Activated T-cell treated with anti-CD3 and anti-CD28 coated beads, Interleukin-2, amount 50 U/mL, for 4 hours (primary cell): ENCODE measurements at places on chromosomes 1 and 21.
A peak's percentile ranks its signal among the peaks of the same experiment; 100 is the strongest.

- DNase-seq = no peak
Measured at GRCh38 chr1:183630748-183631147, 4.8 kb downstream of the ARPC5 start.

DNA sequence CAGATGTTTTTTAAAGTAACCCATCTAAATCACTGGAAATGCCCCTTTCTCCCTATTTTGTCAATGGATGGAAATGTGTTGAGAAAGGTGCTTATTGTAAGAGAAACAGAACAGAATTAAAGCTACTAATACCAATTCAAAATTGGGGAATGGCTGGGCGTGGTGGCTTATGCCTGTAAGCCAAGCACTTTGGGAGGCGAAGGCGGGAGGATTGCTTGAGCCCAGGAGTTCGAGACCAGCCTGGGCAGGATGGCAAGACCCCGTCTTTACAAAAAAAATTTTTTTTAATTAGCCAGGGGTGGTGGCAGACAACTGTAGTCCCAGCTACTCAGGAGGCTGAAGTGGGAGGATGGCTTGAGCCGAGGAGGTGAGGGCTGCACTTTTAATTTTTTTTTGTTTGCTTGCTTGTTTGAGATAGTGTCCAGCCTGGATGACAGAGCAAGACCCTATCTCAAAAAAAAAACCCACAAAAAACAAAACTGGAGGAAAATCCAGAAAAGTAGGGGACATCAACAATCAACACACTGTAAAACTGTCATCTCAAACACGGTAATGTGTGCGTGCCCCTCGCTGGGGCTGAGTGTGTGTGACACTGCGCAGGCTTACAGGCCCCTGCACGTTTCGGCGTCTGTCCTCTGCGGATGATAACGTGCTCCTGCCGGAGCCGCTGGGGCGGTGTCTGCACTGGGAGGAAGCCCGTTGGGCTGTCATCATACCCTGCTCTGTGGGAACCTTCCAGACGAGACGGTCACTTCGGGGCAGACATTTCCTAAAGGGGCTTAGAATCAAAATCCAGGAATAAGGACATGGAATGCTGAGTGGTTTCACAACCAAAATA lies 11.6 kb upstream of the POFUT2 start:
- DNase-seq = no peak

DNA sequence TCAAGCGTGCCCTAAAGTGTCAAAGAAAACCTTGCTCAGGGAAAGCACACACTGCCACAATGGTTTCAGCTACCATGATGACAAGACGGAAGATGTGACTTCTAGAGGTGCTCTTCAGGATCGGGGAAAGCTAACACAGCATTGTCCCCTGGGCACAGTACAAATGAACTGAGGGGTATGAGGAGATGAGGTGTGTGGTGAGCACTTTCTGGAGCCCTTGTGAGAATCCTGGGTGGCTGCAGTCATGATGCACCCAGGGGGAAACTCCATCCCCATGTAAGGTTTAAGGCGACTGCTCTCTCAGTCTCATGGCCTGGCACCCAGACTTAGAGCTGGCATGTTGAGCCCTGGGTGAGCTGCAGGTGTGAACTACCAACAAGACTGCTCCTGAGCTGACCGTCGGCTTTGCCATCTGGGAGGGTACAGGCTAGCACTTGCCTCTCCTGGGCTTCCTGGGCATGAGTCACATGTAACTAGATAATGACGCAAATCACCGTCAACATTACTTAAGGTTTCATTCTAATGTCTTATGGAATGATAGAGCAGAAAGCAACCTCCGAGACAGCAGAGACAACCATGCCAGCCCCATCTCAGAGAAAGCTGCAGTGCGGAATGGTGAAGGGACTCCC lies 144.6 kb downstream of the CLIC6 start:
- DNase-seq = no peak

DNA sequence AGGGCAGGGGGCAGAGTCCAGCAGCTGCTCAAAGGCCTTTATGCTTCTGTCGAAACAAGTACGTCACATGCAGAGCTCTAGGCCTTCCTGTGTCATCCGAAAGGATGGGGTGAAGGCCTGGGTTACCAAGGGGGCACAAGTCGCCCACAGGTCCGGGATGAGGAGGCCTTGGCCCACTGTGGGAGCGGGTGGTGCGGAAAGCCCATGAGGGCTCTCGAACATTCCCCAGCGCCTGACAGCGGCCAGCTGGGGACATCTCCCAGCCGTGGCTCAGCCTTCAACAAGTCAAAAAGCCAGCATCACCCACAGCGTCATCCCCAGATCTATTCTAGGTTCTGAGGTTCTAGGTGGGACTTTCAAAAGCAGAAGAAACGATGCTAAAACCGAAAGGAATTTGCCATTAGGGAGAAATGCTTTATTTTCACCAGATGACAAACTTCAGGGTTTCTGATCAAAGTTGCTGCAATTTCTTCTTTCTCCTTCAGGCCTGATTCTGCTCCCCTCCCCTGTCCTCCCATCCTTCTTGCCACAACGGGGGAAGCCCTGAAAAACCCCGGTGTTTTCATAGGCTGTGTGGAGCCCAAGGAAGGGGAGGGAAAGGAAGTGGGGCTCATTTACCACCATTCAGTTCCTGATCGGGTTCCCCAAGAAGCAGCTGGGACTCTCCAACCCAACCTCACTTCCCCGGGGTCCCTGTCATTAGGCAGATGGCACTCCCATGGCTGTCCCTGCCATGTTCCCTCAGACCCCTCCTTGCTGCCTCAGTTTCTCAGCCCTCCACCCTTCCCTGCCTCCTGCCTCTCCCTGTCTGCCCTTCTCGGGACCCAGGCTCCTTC lies 17.6 kb downstream of the GPR137B start:
- no peak for DNase-seq

DNA sequence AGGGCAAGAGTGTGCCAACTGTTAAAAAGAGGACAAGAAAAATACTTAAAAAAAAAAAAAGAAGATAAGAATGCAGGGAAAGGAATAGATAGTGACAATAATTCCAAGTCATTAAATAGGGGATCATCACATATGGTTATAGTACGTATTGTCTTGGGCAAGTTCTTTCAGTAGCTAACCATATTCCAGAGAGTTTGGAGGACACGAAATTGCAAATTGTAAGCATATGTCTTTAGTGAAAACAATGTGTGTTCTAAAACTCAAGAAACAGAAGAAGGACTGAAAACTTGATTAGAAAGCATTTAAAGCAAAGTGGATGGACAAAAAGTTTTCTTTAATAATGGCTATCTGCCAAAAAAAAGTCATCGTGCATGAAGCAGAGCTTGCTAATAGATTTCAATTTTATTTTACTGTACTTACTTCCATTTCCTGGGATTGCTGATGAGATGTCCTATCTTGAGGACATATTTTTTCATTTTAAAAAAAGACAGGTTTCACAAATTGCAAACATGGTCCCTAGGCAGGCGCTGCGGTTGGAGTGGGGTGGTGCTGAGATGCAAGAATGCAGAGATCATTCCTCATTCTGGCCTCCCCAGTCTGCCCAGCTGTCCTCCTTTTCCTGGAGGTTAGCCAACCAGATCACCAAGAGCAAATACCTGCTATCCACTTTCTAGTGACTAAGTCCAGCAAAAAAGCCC lies 11.9 kb downstream of the TSPAN2 start:
- DNase-seq = no peak

- DNase-seq = peak; percentile 62
Measured at GRCh38 chr1:150621497-150622302, 7.7 kb downstream of the ENSA start.

DNA sequence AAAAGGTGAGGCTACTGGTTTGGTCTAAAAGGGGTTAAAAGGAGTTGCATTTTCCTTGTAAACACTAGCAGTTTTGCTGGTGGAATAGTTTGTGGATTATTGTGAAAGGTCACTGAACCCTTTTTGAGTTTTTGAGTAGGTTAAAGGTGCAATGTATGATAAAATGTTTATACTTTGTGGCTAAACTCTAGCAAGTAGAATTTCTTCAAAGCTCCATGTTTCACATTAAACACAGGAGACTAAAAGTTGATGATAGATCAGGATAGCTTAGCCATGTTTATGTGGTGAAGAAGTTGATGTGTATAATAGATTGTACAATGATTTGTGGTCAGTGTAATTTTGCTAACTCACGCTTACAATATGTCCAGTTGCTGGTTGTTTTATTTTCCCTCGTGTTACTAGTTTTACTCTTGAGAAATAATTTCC lies 13.1 kb downstream of the ZNF326 start:
- no peak for DNase-seq

- no peak for DNase-seq
Measured at GRCh38 chr1:63746129-63746864, 27.5 kb upstream of the ROR1 start.

DNA sequence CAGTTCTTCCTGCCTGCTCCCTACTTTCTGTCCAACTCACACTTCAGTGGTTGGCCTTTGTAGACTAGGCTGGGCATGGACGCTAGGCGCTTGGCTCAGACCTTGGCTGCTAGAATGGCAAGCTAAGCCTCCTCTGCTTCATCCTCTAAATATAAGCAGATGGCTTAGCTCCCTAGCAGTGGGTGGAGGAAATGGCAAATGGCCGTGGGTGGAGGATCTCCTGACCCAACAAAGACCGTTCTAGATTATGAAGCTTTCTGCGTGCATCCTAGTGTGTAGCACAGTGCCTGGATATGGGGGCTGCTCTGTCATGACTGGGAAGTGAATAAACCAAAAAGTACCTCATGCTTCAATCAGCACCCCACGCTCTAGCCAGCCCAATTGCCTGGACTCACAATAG lies 10.4 kb upstream of the ETV3L start:
- DNase-seq = no peak

- no peak for DNase-seq
Measured at GRCh38 chr1:247849616-247850015, 7.4 kb upstream of the TRIM58 start.
